ENCODE measurements at places on chromosomes 12 and 14.

GRCh38 chr12:112303004-112303403 lies 79.2 kb downstream of the HECTD4 start:
- DNase-seq: peak; percentile 46

GRCh38 chr14:102693006-102693755 lies 84.1 kb upstream of the TRAF3 start:
- no peak for DNase-seq

DNA sequence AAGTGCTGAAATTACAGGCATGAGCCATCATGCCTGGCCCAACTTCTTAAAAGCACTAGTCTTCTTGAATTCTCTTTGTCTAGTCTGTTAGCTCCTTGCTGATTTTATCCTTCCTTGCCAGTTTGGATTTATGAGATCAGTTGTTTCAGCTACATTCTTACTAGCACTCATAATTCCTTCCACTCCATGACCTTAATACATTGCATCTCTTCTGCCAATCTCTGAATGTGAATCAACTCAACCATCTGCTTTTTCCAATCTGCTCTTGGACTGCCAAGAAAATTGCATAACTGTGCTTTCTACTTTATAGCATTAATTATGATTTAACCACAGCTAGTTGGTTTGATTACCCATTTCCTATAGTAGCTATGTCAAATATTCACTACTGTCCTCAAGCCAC lies 14.9 kb upstream of the HEATR5A start:
- DNase-seq: no peak

GRCh38 chr14:64387232-64387781 lies 846 bp upstream of the MTHFD1 start:
- no peak for DNase-seq

- DNase-seq: no peak
These were observed 476.5 kb downstream of the APAF1 start for GRCh38 chr12:99121546-99121945.

DNA sequence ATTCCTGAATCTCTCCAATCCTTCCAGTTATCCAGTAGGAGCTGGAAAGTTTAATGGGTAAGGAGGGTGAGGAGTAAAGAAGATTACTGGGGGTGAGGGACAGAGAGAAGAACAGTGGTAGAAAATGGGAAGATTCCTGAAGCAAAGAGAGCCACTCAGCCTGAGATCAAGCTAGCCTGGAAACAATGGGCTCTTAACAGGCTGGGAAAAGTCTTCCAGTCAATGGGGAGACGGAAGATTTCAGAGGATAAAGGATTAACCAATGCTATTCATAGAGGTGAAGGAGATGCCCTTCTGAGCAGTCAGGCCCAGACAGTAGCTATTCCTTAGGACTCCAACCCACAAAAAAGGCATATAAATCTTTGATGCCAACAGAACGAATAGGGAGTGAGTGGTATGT lies 14.8 kb downstream of the GDF11 start:
- DNase-seq: no peak

- DNase-seq: no peak
These were observed 7.4 kb upstream of the KTN1 start for GRCh38 chr14:55572578-55572977.

- DNase-seq: no peak
These were observed 3.3 kb downstream of the CNOT2 start for GRCh38 chr12:70246580-70246979.

DNA sequence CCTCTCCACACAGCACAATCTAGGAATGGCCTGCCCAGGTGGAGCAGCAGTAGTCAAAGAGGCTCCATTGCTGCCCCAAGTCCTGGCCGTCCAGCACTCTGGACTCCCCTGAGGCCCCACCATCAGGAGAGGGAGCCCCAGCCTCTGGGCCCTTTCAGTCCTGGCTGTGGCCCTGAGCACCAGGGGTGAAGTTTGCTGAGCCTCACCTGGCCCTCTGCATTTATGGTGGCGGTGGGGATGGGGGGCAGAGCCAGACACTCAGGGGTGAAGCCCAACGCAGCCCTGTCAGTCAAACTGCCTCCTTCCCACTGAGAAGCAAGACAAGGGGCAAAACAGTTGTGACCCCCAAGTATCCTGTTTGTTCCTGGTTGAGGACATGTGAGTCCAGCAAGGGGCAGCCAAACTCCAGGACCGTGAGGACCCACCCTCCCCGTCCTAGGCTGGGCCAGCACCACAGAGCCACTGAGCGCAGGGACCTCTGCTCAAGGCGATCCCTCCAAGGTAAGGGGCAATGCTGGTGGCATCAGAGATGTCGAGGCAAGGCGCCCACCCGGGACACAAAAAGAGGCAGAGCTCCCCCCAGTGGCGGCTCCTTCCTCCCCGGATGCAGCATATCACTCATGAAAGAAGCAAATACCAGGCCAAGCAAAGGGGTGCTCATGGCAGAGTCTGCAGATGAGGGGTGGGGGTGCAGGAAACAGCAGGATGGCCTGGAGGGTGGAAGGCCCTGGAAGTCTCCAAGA lies 4.8 kb upstream of the AMN start:
- peak; percentile 32 for DNase-seq

DNA sequence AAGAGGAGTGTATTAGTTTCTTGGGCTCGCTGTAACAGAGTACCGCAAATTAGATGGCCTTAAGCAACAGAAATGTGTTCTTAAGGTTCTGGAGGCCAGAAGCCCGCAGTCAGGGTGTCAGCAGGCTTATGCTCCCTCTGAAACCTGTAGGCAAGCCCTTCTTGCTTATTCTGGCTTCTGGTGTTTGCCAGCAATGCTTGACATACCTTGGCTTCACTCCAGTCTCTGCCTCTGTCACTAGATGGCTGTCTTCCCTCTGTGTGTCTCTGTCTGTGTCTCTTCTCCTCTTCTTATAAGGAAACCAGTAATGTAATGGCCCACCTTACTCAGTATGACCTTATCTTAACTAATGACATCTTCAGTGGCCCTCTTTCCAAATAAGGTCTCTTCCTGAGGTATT lies 85.1 kb downstream of the DERA start:
- DNase-seq: no peak

DNA sequence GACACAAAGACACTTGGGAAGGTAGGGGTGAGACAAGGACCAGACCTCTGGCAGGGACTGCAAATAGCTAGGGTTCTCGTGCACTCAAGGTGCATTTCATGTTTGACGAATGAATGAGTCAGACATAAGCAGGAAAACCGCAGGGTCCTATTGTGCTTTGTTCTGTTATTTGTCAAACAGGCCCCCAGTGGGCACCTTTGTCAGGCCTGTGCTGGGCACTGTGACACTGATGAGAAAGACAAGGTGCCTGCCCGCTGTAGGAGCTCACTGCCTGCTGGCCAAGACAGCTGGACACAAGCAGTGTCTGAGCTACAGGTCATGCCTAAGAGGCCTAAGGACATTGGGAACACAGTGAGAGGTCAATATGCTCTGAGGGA lies 2.3 kb downstream of the OTUB2 start:
- DNase-seq: no peak

GRCh38 chr14:21300892-21301291 lies 21.0 kb downstream of the RPGRIP1 start:
- DNase-seq: no peak

DNA sequence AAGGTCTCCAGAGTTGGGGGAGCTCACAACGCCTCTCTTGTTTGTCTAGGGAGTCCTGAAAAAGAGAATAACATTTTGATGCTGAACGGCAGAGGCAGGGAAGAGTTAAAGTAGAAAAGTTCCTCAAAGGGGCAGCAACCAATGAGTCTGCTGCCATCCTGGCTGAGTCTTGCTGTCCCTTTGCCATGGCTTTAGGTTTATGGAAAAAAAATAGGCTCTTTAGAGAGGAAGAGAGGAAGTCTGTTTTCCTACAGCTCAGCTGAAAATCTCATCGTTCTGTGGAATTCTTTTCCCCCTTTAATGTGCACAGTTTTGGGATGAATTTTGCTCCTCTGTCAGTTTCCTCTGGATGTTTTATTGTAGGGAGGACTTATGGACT lies 314.8 kb upstream of the TBX3 start:
- DNase-seq: no peak

- no peak for DNase-seq
These were observed 18.9 kb downstream of the CNTN1 start for GRCh38 chr12:40711121-40711520.

GRCh38 chr12:66665435-66665985 lies 13.4 kb downstream of the GRIP1 start:
- DNase-seq: no peak

DNA sequence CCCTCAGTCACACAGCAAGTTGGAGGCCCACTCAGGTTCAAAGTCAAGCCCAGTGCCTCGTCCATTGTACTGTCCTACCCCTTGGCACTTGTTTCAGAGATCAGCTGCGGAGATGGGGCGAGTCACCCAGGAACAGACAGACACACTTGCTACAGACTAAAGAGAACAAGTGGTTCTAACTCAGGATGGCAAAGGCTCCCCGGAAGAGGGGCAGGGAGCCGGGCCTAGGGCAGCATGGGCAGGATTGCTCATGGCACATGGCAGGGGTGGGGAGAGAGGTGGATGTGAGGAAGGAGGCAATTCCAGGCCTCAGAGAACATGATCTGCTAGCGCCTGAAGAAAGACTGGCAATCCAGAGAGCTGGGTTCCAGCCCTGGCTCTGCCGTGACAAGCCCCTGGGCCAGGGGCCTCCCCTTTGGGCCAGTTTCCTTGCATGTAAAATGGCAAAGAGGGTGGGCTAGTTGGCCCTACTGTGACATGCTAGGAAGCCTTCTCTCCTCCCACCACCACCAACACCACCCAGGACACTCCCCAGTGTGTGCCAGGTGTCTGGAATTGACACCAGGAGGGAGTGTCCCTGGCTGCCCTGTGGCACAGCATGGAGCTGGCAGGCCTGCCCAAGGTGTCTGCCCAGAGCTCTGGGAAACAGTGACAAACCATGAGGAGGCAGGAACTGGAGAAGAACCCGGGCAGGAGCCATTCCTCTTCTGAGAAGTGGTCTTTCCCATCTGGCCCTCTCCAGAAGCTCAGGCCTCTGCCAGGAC lies 24.0 kb upstream of the IRF2BPL start:
- no peak for DNase-seq

DNA sequence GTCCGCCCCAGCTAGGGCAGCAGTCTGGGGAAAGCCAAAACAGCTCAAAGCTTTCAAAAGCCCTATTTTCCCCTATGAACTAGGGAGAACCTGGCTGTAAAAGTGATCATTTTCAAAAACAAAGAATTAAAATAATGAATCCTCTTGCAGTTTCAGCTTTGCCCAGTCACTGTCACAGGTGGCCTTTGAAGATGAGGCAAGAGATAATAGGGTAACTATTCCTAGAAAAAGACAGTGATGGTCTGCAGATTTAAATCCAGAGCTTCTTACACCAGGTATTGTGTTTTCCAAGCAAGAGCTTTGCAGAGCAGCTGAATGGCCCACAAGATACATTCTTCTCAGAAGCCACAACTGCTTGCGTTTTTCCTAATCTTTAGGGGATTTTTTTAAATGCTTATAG lies 80.2 kb upstream of the NUDT4 start:
- DNase-seq: no peak

DNA sequence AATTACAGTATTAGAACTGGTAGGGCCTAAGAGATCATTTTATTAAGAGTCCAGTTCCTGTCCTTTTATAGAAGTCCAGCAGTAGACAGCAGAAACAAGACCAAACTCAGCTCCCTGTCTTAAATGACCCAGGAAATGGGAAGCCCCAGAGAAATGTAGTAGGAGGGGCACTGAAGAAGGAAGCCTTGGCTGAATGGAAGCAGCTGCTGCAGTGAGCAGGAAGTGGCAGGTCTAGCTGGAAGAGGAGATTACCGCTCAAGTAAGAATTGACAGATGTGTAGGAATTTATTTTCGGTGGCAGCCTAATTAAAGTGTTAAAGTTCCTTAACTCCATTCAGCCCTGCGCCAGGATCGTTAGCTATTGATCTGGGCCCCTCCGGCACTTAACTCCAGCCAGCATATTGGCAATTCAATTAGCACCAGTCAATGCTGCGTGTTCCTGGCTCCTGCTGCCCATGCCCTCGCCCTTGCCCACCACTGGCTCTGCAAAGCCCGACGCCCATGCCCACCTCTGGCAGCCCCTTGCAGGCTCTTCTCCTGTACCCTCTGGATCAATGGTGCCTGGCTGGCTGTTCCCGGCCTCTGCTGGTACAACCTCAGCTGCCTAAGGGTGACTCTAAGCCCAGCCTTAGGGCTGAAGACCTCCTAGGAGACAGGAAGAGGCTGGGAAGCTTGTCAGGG lies 21.1 kb downstream of the ZFHX2 start:
- no peak for DNase-seq

DNA sequence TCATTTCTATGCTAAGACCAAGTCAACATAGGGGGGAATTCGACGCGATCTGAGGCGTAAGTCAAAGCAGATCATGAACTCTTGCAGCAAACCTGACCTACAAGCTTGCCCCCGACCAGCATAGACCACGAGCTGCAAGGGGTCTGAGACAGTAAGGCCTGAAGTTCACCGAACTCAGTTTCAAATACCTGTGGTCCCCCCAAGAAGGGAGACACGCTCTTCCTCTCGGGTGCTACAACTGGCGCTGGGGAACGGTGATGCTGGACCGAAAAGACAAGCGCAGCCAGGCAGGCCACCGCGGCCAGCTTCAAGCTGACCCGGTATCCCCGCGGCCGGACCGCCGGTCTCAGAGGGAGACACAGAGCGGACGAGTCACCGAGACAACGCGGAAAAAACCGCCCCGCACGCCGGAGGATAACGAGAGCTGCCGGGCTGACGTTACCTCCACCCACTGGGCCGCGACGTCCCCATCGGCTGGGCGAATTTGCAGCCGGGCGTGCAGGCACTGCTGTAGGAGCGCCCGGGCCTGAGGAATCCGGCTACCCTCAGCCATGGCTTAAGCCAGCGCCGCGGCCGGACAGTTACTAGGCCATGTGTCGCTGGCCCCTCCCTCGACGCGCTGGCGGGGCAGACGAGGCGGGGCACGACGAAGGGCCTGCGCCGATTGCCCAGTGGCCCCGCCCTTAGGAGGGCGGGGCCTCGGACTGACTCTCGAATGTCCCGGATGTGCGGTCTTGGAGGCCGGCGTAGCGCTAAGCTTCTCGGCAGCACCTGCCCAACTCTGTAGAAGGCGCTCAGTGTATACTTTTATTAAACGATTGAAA lies at the start of gene DTD2:
Gene DTD2, minus strand, starts transcription at position 666 of the 824 bp plus-strand sequence. Its CDS starts 113 bp downstream, at position 553.
- DNase-seq: peak; percentile 77

GRCh38 chr12:42370013-42370412 lies 44.0 kb downstream of the PPHLN1 start:
- DNase-seq: no peak

DNA sequence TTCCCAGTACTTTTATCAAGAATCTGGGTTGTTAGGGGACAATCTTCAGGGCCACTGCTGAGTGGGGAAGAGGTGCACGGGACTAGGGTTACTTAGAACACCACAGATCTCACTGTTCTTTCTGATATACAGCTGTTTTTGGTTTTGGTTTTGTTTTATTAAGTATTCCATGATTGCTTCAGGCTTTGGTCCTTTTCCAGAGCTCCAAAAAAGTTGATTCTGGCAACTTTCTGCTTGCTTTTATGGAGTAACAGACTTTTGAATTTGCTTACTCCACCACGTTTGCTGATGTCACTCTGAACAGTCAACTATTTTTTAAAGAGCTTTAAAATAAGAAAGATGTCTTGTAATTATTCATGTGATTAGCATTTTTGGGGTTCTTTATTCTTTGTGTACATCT lies 368.1 kb upstream of the FOXG1 start:
- DNase-seq: no peak

GRCh38 chr12:21502872-21503271 lies 1.3 kb downstream of the GOLT1B start:
- DNase-seq: no peak
